Endothelial cell (in vitro differentiated cells): ENCODE measurements at places on chromosomes 11 and 22. TPM values are rescaled to one million over a fixed set of nuclear protein-coding genes. Genes with fewer than 3 reads are reported as not detected.
A peak's percentile ranks its signal among the peaks of the same experiment; 100 is the strongest.

DNA sequence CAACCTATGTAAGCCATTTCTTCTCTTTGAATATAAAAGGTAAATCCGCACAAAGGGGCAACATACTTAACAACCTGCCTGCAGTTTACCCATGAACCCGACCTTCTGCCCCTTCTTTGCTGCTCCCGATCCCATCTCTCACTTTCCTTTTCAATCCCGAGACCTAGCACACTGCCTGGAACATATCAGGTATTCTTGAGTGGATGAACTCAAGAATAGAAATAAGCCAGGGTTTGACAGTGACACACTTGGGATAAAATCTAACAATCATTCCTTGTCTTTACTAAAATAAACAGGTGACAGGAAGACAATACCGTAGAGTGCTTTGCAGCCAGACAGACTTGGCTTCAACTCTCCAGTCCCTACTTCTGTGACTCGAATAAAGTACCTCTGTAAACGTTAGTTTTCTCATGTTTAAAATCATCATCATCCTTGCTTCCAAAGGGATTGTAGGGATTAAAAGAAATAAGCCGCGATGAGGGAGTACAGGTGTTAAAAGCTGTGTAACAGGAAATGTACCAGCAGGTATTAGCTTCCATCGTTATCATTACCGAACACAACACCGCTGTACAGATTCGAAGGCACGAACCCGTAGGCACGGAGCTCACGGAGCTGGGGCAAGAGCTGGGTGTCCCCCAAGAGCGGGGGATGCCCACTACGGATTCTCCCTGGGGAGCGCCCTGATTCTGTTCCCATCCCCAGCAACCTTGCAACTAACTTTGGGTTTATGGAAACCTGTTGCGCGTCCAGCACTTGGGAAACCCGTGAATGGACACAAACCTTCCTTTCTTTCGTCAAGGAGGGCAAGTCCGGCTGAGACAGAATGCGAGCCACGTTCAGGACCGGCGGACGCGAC lies 720 bp downstream of the UFD1 start:
- peaks cover 16% of the 10 kb centered on the region for H3K36me3 ChIP-seq
- H3K4me3 ChIP-seq: peak overlapping the region; percentile 90

The IL17REL gene
- 0.15 TPM for total RNA-seq

DNA sequence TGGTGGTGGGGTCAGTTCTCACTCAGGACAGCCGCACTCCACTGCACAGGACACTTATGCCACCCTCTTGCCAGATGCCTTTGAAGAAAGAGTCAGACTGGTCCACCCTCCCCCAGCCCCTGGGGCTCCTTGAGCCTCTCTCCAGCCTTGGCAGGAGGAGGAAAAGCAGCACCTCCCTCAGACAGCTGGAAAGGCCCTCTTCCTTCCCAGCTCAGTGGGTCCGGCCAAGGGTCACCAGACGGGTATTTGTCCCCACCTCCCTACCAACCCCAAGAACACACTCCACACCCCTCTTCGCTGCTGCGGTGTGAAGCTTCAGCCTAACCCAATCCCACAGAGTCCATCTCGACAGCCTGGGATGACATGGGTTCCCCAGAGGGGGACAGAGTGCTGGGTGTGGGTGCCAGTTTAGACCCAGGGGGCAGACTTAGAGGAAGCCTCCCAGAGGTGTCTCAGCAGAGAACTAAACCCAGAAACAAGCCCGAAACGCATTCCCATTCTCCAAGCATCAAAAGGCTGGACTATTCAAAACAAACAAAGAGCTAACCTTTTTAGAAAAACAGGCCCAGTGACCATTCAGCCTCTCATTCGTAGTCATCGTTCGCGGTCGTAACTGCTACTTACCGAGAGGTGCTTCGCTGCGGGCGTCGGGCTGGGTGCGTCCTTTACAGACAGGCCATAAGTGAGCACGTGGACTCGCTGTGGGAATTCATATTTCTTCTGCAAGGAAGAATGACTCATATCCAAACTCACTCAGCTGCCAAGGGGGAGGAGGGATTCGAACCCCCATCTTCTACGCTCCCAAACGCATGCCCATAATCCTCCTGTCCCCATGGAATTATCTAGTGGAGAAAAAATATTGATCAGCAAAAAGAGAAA lies 57.5 kb upstream of the ANO1 start:
- H3K27ac ChIP-seq: peak overlapping the region; percentile 13
- peaks cover 5% of the 10 kb centered on the region for H3K27me3 ChIP-seq
- DNase-seq: no peak
- H3K36me3 ChIP-seq: no peaks in the 10 kb centered on the region

GRCh38 chr11:57466680-57467079 lies 6.4 kb downstream of the RTN4RL2 start:
- H3K27me3 ChIP-seq: peaks cover 13% of the 10 kb centered on the region
- H3K36me3 ChIP-seq: no peaks in the 10 kb centered on the region
- H3K27ac ChIP-seq: no peak overlapping the region
- H3K4me1 ChIP-seq: peaks cover 2% of the 10 kb centered on the region
- H3K4me3 ChIP-seq: no peak overlapping the region

- no peaks in the 10 kb centered on the region for H3K4me1 ChIP-seq
- H3K27ac ChIP-seq: no peak overlapping the region
- DNase-seq: no peak
- H3K27me3 ChIP-seq: peaks cover 6% of the 10 kb centered on the region
These were observed 21.6 kb upstream of the LMO1 start for GRCh38 chr11:8285228-8285627.

The PDE3B gene
- total RNA-seq: 4.0 TPM

GRCh38 chr11:115817844-115818468 lies 313.7 kb upstream of the CADM1 start:
- H3K36me3 ChIP-seq: peaks cover 8% of the 10 kb centered on the region
- H3K4me3 ChIP-seq: no peak overlapping the region
- peaks cover 3% of the 10 kb centered on the region for H3K27me3 ChIP-seq
- H3K4me1 ChIP-seq: no peaks in the 10 kb centered on the region
- no peak overlapping the region for H3K27ac ChIP-seq

- peaks cover under 1% of the 10 kb centered on the region for H3K4me1 ChIP-seq
- H3K4me3 ChIP-seq: no peak overlapping the region
- H3K27ac ChIP-seq: no peak overlapping the region
- H3K36me3 ChIP-seq: no peaks in the 10 kb centered on the region
These were observed 77.6 kb downstream of the MIAT start for GRCh38 chr22:26735019-26735409.
